ENCODE measurements at places on chromosomes 4 and X.

DNA sequence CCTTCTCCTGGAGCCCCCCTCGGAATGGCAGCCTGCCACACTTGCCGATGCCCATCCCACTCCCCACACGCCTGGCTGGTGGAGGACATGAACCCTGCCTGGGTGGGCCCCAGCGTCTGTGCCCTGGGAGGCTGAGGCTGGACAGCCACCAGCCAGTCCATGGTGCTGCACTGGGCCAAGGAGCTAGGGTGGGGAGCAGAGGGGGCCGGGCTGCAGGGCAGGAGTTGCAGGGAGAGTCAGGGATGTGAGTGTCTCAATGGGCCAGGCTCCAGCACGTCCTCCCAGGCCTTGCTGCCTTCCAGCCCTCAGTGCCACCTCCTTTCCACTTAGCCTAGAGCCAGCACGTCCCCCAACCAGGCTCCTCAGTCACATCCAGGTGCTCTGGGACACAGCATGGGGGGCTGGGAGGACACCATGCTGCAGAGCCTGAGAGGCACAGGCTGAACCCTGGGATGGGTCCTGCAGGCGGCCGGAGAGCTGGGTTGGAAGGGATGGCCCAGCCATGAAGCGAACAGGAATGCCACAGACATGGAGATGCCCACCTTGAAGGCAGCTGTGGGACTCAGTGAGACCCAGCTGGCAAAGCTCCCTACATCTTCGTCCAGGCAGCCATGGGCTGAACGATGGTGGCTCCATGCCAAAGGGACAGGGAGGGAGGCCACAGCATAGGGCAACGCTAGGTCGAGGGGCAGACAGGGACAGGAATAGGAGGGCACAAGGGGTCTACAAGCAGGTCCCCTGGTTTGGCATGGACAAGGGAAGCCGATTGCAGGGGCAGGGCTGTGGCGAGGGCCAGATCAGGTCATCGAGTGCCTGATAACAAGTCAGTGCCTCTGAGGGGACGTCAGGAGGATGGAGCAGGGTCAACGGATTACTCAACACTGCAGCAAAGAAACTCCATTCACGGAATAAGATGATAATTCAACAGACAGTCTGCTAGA is 30.1 kb upstream of the MXD4 start:
- DNase-seq, result no peak

GRCh38 chr4:108890484-108890881 is 127.6 kb upstream of the ETNPPL start:
- DNase-seq, result no peak

DNA sequence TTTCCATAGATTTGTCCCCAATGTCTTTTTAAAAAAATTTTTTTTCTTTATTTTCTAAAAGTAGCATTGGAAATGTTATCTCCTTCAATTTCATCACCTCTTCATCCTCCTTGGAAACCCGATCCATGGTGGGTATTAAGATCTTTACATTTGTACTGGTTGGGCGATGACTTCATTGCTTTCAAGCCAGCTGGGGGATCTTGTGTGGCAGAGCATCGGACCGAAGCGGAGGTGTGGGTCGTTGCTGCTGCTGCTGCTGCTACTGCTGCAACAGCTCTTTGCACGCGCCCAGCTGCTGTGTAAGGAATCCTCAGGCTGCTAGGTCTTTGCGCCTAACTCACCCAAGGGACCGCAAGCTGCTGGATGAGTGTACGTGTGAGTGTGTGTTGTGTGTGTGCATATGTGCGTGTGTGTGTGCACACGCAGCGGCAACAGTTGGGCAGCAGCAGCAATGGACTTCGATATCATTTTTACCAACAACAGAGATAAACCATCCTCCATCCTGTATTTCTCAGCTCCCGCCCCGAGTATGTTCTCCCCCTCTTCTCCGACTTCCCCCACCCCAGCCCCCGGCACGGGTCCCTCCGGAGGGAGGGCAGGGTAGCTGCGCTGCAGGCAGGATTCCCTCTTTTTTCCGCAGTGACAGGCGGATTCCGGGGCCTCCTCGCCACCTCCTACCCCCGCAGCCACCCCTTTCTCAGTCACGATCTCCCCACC is 768 bp upstream of the CDKL5 start:
- no peak for DNase-seq

- no peak for DNase-seq
Observed at GRCh38 chr4:94959307-94959706, 201.6 kb downstream of the BMPR1B start.

- DNase-seq, result no peak
Observed at GRCh38 chr4:138399081-138399480, 156.9 kb upstream of the SLC7A11 start.
